ENCODE measurements at places on chromosomes 2 and 18. TPM values are rescaled to one million over a fixed set of nuclear protein-coding genes. Genes with fewer than 3 reads are reported as not detected.

Gene RTP5
- 0.60 TPM for total RNA-seq

DNA sequence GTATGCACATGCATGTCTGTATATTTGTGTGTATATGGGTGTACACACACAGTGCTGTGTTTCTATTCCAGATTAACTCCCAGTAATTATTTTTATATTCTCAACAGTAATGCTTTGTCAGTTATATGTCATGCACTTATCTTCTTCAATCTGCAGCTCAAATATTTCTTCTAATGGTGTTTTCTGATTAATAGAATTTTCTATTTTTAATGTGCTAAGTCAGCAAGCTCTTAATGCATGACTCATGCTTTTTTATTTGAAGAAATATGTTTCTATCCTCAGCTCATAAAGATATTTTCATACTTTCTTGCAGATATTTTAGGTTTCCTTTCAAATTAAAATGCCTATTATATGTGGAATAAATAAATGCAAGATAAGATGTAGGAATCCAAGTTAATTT lies 59.7 kb upstream of the TMEM18 start:
- DNase-seq, result no peak

Gene C1QL2
- not detected for total RNA-seq

GRCh38 chr2:204948024-204948763 lies 402.9 kb downstream of the PARD3B start:
- DNase-seq, result no peak

GRCh38 chr2:10287761-10288160 lies 14.9 kb upstream of the HPCAL1 start:
- DNase-seq, result no peak

GRCh38 chr2:42877936-42878335 lies 85.6 kb upstream of the HAAO start:
- DNase-seq, result no peak

Gene GPR75
- total RNA-seq, result 2.9 TPM

Gene RABL2A
- total RNA-seq, result 23.9 TPM

DNA sequence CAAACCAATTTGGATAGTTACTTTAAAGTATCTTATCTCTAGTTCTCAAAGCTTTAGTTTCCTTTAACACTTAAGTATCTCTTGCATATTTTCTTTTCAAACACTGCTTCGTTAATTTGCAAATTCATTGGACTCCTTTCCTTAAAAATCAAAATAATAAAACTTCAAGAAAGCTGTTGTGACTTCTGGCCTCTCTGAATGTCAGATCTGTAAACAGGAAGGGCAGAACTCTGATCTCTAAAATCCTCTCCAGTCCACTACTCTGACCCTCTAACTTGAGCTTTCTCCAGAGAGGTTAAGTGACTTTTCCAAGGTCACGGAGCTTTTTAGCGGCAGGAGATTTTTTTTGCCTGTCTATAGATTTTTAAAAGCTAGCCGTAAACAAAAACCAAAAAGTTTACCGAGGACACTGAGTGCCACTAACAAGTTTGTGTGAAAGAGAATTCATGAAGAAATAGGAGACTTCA lies 155.5 kb downstream of the TGIF1 start:
- no peak for DNase-seq

DNA sequence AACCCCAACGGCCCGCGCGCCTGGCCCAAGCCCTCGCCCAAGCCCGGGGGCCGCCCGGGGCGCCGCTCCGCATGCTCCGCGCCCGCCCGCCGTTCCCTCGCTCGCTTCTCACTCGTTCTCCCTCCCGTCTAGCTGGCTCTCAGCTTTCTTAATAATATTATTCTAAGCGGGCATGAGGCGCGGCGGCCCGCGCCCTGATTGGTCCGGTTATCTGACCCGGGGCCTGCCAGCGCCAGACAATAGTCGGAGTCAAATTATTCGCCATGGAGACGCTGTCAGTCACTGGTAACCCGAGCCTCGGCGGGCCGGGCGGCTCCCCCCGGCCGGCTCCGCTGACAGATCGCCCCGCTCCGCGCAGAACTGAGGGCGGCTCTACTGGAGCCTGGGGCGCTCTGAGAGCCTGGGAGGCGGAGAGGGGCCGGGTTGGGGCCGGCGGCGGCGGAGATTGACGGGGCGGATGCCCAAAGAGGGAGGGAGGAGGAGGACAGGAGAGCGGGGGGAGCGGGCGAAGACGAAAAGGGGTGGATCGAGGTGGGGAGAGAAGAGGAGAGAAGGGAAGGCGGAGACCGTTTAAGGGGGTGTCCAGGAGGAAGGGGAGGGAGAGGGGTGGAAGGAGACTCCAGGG lies at the start of gene SIX2:
TSS of gene SIX2 (minus strand) at position 150 of the 625 bp plus-strand sequence. CDS start 342 bp downstream, outside the sequence.
- peak; percentile 50 for DNase-seq

Data from activated naive CD8-positive, alpha-beta T cell treated with anti-CD3 and anti-CD28 coated beads, Interleukin-2, amount 10 ng/mL, durations not matched to agents 7 days and 5 days (primary cell).